Umbilical cord (tissue), 2 donors: ENCODE measurements at places on chromosomes 6 and 20. TPM values are rescaled to one million over a fixed set of nuclear protein-coding genes. Genes with fewer than 3 reads are reported as not detected.
A peak's percentile ranks its signal among the peaks of the same experiment; 100 is the strongest.

Gene TBPL1
- total RNA-seq, result 18.8 TPM

Gene MMP24
- total RNA-seq, result 0.24 TPM

DNA sequence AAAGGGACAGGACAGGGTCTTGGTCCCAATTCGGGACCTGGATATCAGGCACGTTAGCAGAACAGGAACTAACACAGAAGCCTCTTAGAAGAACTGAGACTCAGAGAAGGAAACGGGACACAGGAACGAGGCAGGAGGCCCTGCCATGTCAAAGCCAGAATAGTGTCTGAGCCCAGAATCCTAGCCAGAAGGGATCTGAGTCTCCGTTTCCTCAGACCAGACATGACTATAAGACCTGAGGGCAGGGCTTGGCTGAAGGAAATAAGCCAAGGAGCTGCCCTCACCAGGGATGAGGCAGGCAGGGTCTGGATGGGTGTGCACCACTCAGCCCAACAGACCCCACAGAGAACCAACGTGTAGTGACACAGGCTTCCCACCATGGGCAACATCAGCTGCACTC, 40.3 kb downstream of the TRERF1 start:
- peak; percentile 48 for DNase-seq

- DNase-seq, result no peak
Observed at GRCh38 chr6:109456111-109456583, 575 bp upstream of the MICAL1 start.

- DNase-seq, result no peak
Observed at GRCh38 chr20:11376998-11377397, 540.7 kb upstream of the BTBD3 start.

- DNase-seq, result no peak
Observed at GRCh38 chr20:48758206-48758820, 69.5 kb downstream of the PREX1 start.

Gene CLDN20
- total RNA-seq, result 2.2 TPM

Gene KHDC1L
- total RNA-seq, result not detected

Gene VNN1
- total RNA-seq, result 1.4 TPM

Gene PYGB
- 56.6 TPM for total RNA-seq

Gene CST4
- not detected for total RNA-seq

Gene SRMS
- total RNA-seq, result not detected

Gene TXLNB
- 3.9 TPM for total RNA-seq
